Activated CD8-positive, alpha-beta memory T cell treated with anti-CD3 and anti-CD28 coated beads for 24 hours (primary cell): ENCODE measurements at places on chromosomes 5 and 9.

DNA sequence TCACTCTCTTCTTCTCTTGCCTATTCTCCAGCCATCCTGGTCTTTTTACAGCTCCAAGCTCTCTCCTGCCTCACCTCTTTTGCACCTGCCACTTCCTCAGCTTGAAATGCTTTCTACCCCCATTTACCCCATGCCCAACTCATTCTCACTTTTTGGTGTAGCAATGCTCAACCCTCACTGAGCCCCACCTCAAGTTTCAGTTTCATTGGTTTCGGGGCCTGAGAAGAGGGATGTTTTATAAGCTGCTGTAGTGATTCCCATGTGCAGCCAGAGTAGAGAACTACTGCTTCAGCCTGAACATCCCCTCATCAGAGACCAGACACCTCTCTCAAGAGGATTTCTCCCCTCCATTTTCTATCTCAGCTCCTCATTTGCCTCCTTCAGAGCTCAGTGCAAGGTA is 45.2 kb upstream of the FYB1 start:
- no peak for DNase-seq

GRCh38 chr9:93111001-93111370 is 15.0 kb downstream of the CARD19 start:
- DNase-seq = peak; percentile 49

- no peak for DNase-seq
Measured at GRCh38 chr5:134022333-134022732, 17.6 kb upstream of the VDAC1 start.

DNA sequence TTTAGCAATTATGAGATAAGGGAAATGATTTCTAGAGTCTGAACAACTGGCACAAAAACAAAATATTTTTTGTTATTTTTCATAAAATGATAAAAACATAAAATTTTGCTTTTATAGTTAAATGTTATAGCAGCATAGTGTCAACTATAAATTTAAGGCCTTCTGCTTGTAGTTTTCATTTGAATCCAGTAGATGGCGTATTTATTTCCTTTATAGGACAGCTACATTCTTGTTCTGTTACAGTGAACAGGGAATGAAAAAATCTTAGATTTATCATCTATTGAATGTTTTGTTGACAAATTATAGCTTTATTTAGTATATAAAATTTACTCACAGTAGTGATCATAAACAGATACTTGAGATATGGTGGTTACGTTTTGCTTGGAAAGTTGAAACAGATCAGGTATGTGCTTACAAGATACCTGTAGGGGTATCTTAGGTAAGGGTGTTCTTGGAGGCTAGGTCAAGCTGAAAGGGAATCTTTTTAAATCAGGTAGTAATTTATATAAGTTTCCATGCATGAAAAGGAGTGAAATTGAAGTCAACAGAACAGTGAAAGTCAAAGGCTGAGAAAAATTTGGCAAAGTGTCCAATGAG is 239.3 kb upstream of the GRIN3A start:
- DNase-seq = no peak

- no peak for DNase-seq
Measured at GRCh38 chr9:38361473-38361850, 31.0 kb upstream of the ALDH1B1 start.

DNA sequence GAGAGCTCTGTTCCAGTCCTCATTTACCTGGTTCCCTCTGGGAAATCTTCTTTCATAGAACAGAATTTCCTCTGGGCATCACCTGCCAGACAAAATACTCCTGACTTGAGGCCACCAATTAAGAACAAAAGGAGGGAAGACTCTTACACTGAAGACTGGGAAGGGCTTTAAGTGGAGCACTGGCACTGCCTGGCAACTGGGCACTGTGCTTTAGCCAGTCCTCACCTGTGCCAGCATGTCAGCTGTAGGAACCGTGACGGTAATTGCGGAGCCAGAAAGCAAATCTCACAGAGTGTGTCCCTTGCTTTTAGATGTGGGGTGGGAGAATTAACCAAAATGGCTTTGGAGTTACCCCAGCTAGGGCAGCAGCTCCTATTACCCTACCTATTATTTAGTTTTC is 40.6 kb downstream of the FAM219A start:
- no peak for DNase-seq

DNA sequence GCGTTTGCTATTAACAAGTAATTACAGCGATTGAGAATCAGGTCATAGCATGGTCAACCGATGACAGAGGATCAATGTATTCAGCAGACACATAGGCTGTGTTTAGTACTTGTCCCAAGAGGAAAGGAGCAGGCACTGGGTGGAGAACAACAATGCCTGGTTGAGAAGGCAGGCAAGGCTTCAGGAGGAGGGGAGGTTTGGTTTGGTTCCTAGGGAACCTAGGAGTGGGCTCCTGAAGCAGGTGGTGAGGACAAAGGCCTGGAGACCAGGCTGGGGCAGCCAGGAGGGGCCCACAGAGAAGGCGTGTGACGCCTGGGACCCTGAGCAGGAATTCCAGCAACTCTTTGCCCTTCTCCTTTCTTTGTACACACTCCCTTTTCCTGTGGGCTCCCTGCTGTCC is 195.6 kb downstream of the SPOCK1 start:
- no peak for DNase-seq

- peak; percentile 5 for DNase-seq
Measured at GRCh38 chr9:126150411-126151030, 176.1 kb upstream of the MVB12B start.

GRCh38 chr9:100584951-100585350 is 7.1 kb downstream of the CAVIN4 start:
- no peak for DNase-seq

DNA sequence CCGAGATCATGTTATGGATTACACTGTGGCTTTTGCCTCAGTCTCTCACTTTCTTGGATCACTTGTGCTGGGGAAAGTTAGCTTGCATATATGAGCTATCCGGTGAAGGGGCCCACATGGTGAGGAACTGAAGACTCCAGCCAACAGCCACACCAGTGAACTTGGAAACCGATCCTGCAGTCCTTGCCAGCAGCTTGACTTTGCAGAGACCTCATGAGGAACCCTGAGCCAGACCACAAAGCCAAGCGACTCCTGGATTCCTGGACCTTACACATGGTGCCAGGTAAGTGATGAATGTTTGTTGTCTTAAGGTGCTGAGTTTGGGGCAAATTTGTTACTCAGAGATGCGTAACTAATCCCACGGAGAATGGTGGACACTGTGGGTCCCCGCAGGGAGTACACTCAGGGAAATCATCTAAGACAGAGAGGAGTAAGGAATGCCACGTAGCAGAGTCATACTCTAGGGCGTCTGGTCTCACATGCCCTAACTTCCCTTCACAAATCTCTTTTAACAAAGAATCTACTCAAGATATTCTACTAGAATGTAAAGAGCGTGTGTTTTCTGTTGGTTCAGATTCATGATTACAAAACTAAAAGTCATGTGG is 76.5 kb upstream of the PJA2 start:
- DNase-seq = no peak

DNA sequence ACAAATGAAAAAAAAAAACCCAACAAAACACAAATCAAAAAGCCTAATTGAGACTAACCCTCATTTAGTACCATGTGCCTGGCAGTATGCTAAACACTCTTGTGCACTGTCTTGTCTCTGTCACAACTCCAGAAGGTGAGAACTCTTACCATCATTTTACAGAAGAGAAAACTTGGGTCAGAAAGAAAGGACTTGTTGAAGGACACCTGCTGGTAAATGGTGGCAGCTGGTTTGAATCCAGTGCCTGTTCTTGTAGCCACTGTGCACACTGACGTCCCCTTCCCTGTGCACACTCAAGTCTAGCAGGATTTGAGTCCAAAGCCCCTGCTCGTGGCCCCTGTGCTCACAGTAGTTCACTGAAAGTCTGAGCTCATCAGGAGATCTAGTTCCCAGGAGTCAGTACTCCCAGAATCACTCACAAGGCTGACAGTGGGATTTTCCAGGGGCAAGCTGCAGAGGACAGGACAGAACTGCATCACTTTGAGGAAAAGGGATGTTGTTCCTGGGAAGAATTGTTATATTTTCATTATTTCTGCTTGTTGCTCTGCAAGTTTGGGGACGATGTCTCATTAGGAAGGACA is 43.0 kb upstream of the HSD17B4 start:
- DNase-seq = no peak

DNA sequence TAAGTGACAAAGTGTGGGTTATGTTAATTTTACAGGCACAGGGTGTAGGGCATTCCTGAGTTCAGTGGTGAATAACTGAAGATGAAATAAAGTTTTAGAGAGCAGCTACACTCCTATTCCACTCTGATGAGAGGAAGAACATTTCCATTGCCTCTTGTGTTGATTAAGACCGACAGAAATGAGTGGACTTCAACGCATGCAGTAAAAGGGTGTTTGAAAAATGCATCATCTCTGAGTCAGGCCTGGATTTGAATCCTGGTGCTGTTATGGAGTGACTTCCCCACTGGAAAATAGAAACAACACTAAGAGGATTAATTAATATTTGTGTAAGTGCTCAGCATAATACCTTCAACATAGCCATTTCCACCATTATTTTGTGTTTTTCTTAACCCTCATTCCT is 86.3 kb downstream of the PRR16 start:
- DNase-seq = no peak

GRCh38 chr9:129368444-129368978 is 190.4 kb upstream of the IER5L start:
- no peak for DNase-seq

DNA sequence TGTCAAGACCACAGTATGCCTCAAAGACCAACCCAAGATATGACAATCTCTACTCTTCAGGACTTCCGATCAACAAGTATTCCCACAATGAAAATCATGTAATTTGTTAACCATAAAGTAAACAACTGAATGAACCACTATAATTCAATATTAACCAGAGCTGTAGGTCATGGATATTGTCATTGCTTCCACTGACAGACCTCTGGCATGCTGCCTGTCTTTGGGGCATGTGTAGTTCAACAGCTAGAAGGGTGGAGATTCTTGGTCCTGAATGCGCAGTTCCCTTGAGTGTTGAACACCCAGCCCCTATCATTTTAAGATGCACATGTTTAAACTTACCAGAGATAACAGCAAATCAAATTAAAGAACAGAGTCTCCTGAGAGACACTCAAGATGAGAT is 283.0 kb downstream of the CEMIP2 start:
- no peak for DNase-seq
